ENCODE measurements at places on chromosomes 1 and 21. TPM values are rescaled to one million over a fixed set of nuclear protein-coding genes. Genes with fewer than 3 reads are reported as not detected.

DNA sequence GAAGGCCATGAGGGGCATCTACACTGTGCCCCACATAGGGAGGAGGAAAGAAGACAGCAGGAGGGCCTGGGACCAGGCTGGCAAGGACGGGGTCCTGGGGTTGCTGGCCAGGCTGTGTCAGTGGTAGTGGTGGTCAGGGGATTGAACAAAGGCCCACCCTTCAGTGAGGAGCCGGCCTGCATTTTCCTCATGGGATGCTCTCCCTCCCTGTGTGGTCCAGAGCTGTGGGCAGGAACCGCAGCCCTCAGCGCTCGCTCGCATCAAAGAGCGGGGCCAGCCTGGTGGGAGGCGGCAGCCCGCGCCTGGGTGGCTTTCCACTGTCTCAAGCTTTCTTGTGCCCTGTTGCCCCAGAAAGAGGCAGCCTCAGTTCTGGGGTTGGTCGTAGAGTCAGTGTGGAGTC is 24.8 kb downstream of the LHX4 start:
- DNase-seq, result no peak

DNA sequence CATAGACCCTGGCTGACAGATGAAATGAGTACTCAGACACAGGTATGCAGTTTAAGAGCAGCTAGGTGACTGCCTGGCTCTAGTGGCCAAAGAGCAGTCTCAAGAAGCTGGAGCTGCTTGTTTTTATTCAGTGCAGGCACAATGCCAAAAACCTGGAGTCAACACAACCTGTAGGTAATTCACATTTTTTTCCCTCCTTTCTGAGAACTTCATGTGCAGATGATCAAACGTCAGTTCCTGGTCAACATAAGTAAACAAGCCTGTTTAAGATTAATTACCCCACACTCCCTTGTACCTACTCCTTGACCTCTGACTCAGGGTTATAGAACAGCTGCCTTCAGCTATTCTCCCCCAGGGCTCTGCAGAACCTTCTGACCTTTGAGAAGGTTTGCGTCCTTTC is 17.3 kb upstream of the ACADM start:
- DNase-seq, result no peak

GRCh38 chr1:32798679-32799416 is 18.3 kb downstream of the YARS1 start:
- DNase-seq, result no peak

- DNase-seq, result no peak
Measured at GRCh38 chr1:241376701-241377100, 19.7 kb upstream of the RGS7 start.

DNA sequence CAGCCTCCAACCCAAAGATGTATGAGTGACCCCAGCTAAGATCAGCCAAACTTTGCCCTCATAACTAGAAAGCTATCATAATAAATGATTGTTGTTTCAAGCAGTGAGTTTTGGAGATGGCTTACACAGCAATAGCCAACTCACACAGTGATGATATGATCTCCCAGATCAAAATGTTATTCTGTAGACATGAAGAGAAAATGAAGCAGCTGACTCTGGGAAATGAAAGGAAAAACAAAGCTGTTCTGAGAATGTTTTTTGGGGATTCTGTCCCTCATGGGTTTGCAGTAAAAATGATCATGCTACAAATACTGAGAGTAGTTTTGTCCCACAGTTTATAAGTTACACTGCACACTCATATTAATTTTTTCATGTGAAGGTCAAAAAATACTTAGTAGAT is 617.8 kb downstream of the MRPL39 start:
- no peak for DNase-seq

GRCh38 chr1:55879346-55879745 is 664.2 kb upstream of the USP24 start:
- DNase-seq, result no peak

DNA sequence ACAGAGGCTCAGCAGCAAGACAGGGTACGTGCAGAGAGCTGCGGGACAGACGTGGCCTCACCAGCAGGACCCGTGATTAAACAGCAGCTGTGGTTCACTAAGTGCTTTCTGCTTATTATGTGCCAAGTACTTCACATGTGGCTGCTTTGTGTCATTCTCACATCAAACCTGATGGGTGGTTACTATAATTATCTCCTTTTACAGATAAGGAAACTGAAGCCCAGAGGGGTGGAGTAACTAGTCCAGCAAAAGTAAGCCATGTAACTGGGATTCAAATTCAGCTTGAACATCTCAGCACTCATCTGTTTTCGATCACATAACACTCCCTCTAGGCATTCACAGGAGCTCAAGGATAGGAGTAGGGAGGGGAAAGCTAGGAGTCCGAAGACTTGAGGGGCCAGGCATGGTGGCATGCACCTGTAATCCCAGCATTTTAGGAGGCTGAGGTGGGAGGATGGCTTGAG is 50.8 kb upstream of the CLIC4 start:
- peak; percentile 78 for DNase-seq

GRCh38 chr1:201515062-201515750 is 8.3 kb upstream of the CSRP1 start:
- DNase-seq, result no peak

DNA sequence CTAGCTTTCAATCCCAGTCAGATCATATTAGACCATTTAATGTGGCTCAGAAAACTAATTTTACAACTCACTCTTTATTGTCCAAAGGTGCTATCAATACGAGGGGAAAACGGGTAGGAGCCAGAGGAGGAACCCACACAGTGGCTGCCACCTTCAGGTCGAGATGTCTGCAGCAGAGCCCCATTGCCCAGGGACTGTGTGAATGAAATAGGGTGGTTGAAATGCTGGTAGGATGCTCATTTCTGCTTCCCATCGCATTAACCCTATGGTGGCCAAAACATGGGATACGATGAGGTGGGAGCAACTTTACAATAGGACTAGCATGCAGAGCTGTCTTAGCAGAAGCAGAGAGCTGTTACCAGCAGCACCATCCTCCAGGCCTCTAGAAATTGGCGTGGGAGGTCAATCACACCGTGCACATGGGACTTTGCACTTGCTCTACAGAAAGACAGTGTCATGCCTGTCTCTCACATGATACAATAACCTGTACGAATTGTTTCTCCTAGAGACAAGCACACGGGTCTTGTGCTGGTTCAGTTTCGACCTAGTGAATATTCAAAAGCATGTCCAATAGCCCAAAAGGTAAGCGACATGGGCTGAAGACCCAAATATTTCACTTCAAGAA is 69.5 kb upstream of the DESI2 start:
- DNase-seq, result no peak

DNA sequence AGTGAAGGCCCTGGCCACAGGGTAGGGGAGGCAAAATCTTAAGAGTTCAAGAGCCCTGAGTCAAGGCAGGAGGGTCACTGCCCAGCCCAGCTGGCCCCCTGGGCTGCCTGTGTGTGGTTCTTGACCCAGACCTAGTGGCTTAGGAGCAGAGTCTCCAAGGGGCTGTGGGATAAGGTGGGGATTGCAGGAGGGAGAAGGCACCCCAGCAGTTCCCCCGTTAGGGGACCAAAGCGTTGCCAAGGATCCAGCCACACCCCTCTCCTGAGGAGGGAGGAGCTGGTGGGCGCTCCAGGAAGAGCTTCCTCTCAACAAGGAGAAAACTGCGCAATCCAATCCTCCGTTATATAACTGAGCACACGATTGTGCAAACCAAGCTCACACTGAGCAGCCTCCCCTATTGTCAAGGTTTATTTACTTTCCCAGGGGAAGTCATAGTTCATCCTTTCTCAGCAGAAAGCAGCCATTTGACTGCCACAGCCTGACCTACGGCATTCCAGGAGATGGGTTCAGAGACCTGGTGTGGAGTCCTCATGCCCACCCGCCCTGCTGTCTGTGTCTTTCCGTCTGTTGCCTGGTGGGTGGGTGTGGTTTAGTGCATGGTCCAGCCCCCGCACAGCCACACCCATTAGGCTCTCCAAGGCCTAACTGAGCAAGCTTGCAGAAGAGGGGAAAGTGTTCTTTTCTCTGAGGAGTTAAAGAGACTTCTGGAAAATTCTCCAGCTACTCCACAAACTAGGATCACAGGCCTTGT is 3.5 kb downstream of the EPHX1 start:
- DNase-seq, result peak; percentile 82

GRCh38 chr21:41763996-41764395 is 2.9 kb downstream of the RIPK4 start:
- DNase-seq, result no peak

DNA sequence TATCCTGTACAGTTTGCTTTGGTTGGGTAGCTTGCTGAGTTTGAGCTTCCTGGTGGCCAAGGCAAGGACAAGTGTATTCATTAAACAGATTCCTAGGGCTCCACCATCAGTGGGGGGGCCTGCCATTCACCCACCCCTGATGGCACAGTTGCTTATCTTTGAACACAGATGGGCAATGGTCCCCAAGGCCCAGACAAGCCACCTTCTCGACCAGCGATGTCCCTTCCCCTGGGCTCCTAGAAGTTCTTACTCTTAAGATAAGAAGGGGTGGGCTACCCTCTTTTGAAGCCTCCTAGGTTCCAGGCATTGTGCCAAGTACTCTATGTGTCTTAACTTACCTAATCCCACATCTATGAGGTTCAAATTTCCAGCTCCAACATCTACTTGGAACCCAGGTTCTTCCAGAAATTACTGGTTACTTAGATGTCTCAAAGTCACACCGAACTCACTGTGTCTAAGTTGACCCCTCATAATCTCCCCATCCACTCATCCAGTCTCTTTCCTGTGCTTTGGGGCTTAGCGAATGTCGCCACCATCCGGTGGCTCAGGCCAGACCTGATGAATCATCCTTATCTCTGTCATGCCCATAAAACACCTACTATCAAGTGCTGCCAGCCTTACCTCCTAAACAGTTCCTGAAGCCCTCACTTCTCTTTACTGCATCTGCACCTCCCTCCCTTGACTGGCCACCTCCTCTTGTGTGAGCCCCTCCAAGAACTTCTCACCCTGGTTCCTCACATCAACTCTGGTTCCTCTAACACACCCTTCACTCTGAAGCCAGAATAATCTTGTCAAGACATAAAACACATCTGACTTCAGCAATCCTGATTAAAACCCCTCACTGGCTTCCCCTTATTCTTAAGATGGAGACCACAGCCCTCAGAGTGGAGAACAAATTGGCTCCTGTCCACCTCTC is 50.1 kb downstream of the KLHDC7A start:
- no peak for DNase-seq

GRCh38 chr21:34724857-34725195 is 56.0 kb downstream of the CLIC6 start:
- DNase-seq, result peak; percentile 44

GRCh38 chr1:209800984-209801834 is 4.7 kb downstream of the IRF6 start:
- peak; percentile 37 for DNase-seq

DNA sequence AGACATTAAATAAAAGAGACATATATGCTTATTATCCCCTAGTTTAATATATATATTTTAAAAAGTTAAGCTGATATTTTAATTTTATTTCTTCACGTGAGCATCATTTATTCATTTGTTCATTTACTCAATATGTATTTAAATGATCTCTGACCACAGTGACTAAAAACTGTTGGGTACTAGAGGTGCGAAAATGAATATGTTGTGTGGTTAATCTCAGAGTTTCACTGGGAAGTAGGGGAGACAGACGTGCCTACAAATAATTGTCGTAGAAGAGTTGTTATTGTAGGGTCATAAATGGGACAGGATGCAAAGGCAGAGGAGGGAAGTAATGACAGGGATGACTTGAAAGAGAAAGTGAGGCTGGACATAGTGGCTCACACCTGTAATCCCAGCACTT is 213.0 kb upstream of the CACYBP start:
- DNase-seq, result no peak

GRCh38 chr1:22831729-22832413 is 121.2 kb downstream of the EPHB2 start:
- peak; percentile 98 for DNase-seq

DNA sequence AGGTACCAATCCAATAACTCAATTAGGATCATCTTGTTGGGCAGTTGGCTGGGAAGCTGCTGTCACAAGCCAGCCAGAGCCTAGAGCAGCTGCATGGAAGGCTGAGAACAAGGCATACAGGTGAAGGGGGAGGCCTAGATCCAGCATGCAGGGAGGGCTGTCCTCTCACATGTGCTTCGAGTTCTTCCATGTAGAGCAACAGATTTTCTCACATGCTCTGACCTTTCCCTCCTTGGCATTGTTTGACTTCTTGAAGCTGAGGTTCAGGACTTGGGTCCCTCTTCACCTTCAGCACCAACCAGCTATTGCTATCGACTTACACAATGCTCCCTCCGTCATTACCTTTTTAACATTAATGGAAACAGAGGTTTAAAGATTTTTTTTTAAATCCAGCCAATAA is 257.7 kb downstream of the ATG4C start:
- DNase-seq, result no peak

- DNase-seq, result peak; percentile 78
Measured at GRCh38 chr1:116498789-116499628, 71.8 kb downstream of the CD58 start.

DNA sequence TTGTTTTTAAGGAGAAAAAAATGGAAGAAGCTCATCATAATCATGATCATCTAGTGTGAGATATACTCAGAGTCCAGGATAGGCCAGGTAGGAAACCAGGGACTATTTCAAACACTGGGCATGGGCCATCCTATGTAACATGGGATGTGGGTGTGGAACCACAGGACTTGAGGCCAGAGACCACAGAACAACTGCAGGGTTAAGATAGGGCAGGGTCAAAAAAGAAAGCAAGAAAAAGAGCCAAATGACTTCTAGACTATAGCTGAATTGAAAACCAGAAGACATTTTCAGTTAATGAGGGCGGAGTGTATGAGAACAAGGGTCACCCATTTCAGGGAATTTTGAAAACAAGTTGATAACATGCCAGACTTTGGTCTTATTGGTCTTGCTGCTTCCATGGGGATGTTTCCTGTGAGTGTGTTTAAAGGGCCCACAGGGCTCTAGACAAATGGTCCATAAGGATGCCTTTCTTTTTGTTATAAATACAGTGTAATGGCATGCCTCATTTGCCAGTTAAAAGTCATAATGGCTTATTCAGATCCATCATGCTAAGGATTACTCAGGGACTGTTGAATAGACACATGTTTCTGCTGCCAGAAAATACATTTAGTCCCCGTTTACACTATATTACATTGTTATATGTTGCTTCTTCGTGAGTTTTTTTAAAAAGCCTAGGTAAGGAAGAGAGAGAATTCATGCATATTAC is 182.0 kb upstream of the C21orf91 start:
- DNase-seq, result no peak

Gene LCE2B
- total RNA-seq, result not detected

Gene PLA2G2D
- total RNA-seq, result not detected

Gene PRKAA2
- total RNA-seq, result 0.76 TPM

Gene GPR37L1
- total RNA-seq, result not detected

Gene RGS1
- total RNA-seq, result not detected

Gene CCDC185
- not detected for total RNA-seq

Gene PAPPA2
- total RNA-seq, result 7.0 TPM

Gene IFNLR1
- total RNA-seq, result not detected

Gene PARK7
- 198 TPM for total RNA-seq

Gene UQCRHL
- 0.51 TPM for total RNA-seq

Gene ALX3
- total RNA-seq, result not detected
